ENCODE measurements at places on chromosomes 4 and X. TPM values are rescaled to one million over a fixed set of nuclear protein-coding genes. Genes with fewer than 3 reads are reported as not detected.

Gene RASGEF1B
- 26.6 TPM for polyA plus RNA-seq

- DNase-seq = no peak
These were observed 1.9 kb upstream of the PPP3CA start for GRCh38 chr4:101348995-101349800.

DNA sequence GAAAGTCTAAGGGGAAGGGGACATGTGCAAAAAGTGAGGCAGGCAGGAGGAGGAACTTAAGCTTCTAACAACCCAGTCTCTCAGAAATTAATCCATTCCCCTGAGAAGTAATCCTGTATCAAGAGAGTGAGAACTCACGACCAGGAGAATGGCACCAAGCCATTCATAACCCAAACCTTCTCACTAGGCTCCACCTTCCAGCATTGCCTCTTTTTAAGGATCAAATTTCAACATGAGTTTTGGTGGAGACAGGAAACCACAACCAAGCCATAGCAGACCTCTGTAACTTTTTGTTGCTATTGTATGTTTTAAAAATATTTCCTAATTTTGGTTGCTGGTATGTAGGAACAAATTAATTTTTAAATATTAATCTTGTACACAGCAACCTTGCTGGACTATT is 32.8 kb downstream of the PASD1 start:
- no peak for DNase-seq

Gene ATP1B4
- not detected for polyA plus RNA-seq
